CD4-positive, alpha-beta T cell treated with Interleukin-4 for 1 hour (primary cell): ENCODE measurements at places on chromosomes 3 and 15.
A peak's percentile ranks its signal among the peaks of the same experiment; 100 is the strongest.

DNA sequence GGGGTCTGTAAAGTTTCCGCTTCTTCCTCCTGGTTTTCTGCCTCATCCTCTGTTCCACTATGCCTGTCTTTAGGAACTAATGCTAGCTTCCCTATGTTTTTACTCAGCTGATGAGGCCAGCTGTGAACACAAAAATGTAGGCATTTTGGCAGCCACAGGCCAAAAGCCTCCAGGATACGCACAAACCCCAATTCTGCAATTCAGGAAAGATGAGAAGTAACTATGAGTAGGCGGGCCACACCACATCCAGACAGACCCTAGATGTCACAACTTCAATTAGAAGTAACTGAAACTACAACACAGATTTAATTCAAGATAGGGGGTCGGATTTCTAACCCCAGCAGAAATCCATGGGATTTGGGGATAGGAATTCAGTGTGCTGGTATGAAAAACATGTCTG lies 11.9 kb downstream of the CA12 start:
- no peak for DNase-seq

DNA sequence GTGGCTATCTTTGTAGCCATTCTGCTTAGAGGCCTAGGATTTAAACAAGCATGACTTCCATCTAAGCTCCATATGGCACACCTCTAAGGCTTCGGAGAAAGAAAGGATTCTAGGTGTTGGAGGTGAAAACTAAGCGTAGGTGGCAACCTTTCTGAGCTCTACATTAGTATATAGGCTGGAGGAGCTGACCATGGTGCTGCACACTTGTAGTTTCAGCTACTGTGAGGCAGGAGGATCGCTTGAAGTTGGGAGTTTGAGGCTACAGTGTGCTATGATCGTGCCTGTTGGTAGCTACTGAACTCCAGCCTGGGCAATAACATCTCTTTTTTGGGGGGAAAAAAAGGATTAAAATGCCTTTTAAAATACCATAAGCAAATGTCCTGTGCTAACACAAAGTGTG lies 7.4 kb downstream of the EAF1 start:
- DNase-seq, result no peak

GRCh38 chr3:74839566-74839965 lies 225.1 kb upstream of the CNTN3 start:
- no peak for DNase-seq

GRCh38 chr3:89098964-89099585 lies 8.3 kb upstream of the EPHA3 start:
- peak; percentile 38 for DNase-seq

GRCh38 chr3:43287500-43287873 lies 1.1 kb downstream of the SNRK start:
- DNase-seq, result no peak

DNA sequence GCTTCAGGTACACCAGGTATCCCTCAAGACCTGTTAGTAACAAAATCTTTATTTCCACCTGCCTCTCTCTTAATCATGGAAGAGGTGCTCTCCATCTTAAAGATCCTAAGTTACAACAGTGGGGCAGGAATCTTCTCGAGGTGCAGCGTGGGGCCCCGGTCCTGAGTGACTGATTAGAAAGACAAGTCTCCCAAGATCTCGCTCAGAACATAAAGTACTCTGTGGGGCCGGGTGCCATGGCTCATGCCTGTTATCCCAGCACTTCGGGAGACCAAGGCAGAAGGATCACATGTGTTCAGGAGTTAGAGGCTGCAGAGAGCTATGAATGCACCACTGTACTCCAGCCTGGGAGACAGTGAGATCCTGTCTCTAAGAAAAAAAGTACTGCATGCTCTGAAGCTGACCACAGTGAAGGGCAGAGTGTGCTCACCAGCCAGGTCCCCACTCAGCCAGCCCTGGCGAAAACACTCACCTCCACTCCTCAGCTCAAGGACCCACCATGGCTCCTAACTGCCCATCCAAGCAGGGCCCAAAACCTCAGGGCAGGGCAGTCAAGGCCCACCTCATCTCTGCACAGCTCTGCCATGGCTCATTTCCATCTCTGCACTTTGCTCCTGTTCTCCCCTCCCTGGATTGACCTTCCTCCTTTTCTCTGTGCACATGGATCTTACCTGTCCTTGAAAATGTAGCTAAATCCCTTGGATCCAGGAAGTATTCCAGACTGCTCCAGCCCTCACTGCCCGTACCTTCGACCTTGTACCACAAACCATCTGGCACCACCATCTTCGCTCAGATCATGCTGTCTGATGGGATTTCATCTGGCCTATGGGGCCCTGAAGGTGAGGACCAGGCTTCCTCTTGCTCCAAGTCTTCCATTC lies 7.1 kb downstream of the SEMA7A start:
- no peak for DNase-seq

DNA sequence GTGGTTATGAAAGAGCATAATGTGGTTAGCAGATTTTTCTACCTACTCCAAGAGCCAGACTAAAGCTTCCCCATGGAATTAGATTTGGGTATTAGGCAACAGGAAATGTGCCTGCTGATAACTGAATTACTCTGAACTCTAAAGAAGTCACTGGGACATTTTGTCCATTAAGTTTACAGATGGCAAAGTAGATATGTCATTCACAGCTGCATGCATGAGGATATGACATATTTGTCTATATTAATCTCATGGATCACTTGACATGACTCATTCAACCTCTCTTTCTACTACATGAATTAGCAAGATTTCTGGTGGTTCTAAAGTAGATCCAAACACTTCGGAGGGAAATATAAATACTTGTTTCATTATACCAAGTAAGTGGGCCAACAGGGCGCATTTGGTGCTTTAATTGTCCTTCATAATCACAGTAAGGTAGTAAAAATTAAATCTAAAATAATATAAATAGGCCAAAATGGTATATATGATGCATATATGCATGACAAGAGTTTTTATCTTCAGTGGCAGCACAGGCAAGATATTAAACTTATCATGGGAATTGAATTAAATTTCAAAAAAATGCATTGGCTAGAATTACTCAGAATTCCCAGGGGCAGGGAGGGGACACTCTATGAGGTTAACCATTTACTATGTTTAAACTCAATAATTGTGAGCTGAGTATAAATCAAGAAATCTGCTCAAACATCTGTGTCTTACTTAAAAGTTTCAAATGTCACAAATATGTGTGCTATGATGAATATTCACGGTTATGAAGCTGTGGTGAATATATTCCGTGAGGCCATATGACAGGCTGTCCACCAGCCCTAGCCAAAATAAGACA lies 365.3 kb upstream of the KCNMB2 start:
- no peak for DNase-seq
